ENCODE measurements at places on chromosomes 13 and 19.

DNA sequence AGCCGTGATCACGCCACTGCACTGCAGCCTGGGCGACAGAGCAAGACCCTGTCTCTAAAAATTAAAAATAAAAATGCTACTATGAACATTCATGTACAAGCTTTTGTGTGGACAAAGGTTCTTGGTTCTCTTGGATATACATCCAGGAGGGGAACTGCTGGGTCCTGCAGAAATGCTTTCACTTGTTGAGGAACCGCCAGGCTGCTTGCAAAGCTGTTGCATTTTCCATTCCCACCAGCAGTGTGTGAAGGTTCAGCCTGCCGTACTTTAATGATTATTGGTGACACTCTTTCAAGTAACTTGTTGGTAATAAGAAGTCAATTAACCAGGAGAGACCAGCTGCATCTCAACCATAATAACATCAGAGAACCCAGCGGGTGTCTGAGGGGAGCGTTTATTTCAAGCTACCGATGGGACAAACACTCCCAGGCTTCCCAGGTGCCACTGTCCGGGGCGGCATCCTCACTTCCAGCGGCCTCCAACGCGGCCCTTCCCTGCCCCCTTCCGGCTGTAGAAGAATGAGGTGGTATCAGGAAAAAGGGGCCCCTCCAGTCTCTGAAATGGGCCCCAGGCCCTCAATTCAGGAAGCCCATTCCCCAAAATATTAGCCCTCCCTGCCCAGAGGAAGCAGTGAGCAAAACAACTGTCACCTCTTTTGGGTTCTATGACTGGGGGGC, 15.2 kb upstream of the PPP1R12C start:
- DNase-seq, result no peak

DNA sequence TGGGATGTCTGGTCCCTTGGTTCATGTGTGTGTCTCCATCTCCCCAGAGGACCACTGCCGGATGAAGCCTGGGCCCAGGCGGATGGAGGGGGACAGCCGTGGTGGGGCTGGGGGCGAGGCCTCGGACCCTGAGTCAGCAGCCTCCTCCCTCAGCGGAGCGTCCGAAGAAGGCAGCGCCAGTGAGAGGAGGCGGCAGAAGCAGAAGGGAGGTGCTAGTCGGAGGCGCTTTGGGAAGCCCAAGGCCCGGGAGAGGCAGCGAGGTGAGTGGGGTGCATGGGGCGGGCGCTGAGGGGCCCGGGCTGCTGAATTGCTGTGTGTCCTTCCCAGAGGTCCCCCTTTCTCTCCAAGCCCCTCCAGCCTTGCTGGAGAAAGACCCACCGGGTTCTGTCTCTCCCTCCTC, 3.2 kb downstream of the CCDC106 start:
- no peak for DNase-seq

DNA sequence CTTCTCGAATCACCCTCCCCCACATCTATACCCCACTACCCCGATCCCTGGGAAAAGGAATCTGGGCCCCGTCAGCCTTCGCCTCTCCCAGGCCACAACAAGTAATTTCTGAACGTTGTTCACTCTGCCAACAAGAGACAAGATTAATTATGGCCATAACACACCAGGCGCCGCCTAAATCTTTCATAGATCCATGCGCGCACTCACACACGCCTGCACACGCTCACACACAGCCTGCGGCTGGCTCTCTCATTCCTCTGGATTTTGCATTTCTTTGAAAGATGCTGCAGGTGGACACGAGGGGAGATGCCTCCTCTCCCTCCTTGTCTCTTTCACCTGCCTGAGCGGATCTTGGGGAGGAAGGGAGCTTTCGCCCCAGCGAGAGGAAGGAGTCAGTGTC, 17.1 kb downstream of the ZNRF4 start:
- no peak for DNase-seq

- DNase-seq, result no peak
These were observed 1.6 kb downstream of the MIDN start for GRCh38 chr19:1249990-1250436.

GRCh38 chr19:54480051-54480450, 7.0 kb upstream of the CDC42EP5 start:
- no peak for DNase-seq

DNA sequence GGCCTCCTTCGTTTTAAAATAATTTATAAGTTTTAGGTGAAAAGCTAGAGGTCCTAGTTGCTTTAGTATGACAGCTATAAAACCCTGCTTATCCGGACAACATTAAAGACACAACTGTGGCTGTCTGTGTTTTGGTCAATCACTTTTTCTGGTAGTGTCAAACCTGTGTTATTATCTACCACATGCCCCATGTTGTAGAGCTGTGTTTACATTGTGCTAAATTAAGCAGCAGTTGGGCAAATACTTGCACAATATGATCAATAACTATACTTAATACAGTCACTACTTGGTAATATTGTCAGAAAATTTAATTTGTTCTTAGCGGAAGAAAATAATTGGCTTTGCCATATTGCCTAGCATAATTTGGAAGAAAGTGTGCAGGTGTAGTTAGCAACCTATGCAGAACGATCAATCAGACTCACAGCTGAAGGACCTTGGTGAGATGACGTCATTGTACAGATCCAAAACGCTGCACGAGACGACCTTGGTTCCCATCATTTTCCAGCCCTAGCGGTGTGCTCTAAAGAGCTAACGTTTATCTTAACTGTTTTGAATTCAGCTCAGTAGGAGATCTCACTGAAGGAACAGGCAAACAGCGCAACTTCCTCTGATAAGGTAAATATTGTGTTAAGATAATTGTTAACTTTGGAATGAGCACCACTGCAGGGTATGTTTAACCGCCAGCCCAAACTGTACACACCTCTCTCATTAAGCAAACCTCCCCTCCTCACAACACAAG, 476.6 kb downstream of the IRS2 start:
- DNase-seq, result no peak

- no peak for DNase-seq
These were observed 12.7 kb downstream of the LSM14A start for GRCh38 chr19:34184880-34185491.

- DNase-seq, result no peak
These were observed 684.8 kb downstream of the DIAPH3 start for GRCh38 chr13:59478908-59479307.

- DNase-seq, result no peak
These were observed 10.2 kb upstream of the TNFSF14 start for GRCh38 chr19:6680141-6680540.

DNA sequence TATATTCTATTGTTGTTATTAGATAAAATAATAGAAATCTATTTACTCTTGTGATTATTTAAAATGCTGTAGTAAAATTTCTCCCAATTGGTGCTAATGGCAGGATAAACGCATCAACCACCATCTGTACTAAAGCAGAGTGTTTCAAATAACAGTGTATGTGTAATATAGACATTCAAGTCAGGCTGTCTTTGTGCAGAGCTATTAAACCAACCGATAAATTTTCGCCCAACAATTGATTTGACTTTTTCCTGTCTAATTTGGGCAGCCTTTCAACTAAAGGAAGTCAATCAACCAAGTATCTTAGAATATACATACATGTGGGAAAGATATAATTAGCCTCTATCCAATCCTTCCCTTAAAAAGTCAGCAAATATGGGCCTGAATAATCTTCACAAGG, 5.8 kb downstream of the AMER2 start:
- DNase-seq, result no peak

DNA sequence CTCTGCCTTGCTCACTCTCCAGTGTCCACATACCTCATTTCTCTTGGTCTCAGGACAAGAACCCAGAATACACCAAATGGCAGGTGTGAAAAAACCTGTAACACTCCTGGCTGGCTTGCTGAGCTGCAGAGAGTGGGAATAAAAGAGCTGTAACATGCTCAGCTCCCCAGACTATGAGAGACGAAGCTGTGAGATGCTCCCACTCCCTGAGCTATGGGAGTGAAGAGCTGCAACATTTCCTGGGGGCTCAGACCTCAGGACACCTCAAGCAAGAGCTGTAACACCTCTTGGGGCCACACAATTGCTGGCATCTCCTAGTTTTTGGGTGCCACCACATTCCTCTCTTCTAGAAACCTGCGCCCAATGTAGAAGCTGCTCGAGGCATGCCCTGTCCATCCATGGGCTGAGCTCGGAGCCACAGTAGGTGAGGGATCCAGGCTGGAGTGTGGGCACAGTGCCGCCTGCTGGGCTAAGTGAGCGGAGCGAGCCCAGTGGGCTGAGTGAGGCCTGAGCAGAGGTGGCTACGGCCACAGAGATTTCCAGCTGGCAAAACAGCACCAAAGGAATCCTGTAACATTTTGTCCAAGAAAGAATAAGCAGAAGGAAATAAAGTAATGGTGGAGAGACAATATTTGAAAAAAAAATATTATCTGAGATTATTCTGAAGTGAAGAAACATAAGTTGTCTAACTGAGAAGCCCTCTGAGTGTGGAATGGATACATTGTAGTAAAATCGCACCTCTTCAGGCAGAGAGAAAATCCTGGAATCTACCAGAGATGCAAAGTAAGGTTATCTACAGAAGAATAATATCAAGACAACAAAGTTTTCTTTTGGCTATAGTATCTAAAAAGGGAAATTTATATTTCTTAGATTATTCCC, 186.2 kb upstream of the PCDH9 start:
- DNase-seq, result peak; percentile 9

DNA sequence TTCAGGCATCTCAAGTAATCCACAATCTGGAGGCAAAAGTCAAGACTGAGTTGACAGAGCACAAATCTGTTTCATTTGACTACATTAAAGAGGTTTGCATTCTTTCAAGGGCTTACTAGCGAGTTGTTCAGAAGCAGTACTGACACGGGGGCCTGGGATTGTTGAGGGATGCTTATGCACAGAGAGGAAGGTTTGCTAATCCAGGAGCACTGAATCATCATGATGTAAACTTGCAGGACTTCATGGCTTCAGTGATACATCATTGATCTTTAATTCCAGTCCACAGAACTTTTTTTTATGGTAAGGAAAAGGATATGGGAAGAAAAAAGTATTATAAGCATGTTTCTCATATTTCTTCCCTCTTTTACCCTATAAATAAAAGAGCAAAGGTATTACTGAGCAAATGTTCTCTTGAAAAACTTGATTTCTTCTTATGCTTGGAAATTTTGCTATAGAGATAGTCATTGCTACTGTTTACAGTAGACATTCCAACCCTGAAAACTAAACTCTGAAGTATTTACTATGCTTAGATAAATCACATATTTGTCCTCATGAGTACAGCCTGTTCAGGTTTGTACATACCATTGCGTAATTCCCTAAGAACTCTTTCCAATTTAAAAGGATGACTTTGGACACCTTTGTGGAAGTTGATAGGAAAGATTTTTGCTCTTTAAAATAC, 65.8 kb upstream of the KPNA3 start:
- peak; percentile 73 for DNase-seq

DNA sequence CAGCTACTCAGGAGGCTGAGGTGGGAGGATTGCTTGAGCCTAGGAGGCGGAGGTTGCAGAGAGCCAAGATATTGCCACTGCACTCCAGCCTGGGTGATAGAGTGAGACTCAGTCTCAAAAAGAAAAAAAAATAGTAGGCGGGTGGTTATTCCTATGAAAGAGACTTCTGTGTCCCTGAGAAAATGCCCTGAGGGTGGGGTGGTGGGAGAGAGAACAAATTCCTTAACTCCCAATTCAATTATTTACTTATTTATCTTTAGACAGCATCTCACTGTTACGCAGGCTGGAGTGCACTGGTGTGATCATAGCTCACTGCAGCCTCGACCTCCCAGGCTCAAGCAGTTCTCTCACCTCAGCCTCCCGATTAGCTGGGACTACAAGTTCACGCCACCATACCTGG, 10.3 kb upstream of the EEF2 start:
- no peak for DNase-seq

- DNase-seq, result no peak
These were observed 872.3 kb downstream of the SLITRK1 start for GRCh38 chr13:83009987-83010386.

DNA sequence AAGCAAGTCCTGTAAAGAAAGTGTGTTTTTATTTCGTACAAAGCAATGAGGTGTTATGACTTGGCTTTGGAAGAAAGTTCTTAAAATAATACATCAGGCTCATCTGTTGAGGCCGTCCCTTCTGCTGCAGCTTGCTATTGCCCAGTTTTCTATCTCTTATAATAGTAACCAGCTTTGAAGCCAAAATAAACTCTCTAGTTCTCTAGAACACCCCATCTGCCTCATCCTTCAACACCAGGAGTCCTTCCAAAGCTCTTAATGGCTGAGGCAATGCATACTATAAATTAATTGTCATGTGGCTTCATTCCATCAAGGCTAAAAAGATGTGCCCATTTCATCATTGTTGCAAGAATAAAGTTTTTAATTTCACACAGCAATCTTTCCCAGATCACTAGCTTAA, 49.4 kb upstream of the IPO5 start:
- no peak for DNase-seq

DNA sequence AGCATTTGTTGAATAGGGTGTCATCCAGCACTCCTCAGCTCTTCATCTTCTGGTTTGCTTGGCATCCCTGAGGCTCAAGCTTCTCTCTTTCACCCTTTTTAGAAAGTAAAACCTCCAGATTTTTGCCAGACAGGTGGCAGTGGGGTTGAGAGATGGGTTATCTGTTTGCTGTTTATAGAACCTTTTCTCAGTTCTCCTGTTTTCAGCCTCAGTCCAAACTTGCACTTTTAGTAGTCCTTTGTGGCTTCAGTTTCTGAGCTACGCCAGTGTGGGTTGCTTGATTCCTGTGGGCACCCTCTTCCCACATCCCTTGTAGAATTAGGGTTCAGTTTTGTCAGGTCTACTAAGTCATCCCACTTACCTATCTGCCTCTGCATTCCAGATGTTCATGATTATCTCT, 147.9 kb downstream of the PAN3 start:
- DNase-seq, result no peak

Measured in AG08396 (cell line).